GF-D8 (cell line): ENCODE measurements at places on chromosomes 4 and X.

- DNase-seq: no peak
These were observed 617 bp upstream of the PDHA1 start for GRCh38 chrX:19343085-19343534.

DNA sequence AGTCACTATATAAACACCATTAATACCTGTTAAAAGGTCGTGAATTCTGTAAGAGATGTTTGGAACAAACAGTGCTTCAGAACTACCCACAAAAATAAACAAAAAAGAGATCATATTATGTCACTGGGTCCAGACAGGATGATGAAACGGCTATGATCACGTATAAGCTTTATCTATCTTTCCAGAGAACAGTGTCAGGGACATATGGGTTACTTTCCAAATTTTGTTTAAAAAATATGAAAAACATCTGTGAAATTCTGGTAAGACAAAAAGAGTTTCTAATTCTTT, 90.0 kb downstream of the SORBS2 start:
- DNase-seq: no peak

GRCh38 chr4:156942991-156943390, 28.6 kb downstream of the PDGFC start:
- DNase-seq: no peak

DNA sequence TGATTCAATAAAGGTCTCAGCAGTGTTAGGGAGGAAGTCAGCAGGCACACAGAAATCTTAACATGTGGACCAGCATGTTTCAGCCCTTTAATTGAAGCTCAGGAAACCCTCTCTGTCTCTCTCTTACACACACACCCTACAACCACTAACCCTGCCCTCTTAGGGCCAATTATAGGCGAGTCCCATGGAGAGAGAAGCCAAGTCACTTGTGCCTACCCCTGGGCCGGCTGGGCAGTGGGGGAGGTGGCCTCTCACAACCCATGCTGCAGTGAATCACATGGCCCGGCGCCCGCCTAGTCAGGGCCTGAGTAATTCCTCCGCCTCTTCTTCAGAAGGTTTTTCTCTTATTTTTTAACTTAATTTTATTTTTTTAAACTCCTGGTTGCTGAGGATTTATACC, 3.7 kb downstream of the FGD1 start:
- DNase-seq: no peak

- no peak for DNase-seq
These were observed 554.3 kb upstream of the TENM3 start for GRCh38 chr4:181688872-181689271.

DNA sequence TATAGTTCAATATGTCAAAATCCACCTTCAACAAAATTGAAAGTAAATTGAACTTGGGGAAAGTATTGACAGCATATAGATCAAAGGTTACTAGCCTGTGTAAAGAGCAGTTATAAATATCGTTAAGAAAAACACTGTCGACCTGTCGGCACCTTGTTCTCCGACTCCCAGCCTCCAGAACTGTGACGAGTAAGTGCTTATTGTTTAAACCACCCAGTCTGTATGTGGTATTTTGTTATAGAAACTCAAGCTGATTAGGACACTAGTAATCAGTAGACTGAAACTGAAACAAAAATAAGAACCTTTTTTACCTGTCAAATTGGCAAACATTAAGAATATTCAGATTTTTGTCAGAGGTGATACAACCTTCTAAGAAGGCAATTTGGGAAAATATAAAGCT, 17.0 kb downstream of the HTT start:
- DNase-seq: no peak

DNA sequence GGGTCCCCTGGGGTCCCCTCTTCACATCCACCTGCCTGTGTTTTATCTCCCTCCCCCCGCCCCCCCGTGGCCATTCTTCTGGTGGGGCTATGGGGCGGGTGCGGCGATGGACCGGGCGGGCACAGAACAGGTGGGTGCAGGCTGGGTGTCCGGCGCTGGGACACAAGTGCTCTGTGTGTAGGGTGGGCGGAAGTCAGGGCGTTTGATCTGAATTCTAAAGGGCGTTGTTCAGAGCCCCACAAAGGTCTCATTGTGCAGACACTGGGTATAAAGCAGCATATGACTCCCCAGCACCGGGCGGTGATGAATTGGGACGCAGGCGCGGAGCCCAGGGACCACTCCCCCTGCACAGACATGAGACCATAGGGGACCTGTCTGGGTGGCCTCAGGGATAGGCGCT, at the start of gene GJB1:
Gene GJB1 (plus strand): TSS at position 296 of the 400 bp plus-strand sequence. CDS start 484 bp downstream, outside the sequence.
- DNase-seq: no peak

- DNase-seq: no peak
These were observed 1613.1 kb upstream of the TENM3 start for GRCh38 chr4:180630012-180630665.

DNA sequence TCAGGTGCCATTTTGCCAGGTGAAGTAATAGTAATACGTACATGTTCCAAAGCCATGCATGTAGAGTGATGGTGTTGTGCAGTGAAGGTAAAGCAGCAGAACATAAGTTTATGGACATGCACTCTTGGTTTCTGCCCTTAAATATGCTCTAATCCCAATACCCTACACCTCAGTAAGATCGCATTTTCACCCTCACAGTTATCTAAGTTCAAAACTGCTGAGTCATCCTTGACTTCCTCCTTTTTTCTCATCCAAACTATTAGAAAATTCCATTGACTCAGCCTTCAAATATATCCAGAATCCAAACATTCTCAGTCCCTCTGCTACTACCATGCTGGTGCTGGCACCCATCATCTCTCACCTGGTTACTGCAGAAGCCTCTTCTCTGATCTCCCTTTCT, 652.9 kb upstream of the IGFBP7 start:
- DNase-seq: no peak

- no peak for DNase-seq
These were observed 9.0 kb upstream of the SLC25A6 start for GRCh38 chrX:1400742-1401471.

DNA sequence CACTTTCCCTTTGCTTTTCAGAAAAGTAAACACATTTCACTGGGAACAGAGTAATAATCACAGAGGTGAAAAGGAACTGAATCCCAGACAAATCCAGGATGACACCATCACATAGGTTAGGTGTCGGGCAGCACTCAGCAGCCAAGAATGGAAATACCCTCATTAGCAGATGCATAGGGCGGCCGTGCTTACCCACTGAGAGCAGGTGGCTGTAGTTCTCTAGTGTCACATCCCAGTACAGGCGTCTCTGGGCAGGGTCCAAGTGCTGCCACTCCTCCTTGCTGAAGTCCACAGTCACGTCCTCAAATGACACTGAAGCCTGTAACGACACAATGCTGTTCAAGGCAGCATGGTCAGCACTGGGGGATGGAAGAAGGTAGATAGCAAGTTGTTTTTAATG, 26.9 kb downstream of the ZNF41 start:
- no peak for DNase-seq

GRCh38 chr4:118180776-118181175, 146.5 kb downstream of the NDST3 start:
- DNase-seq: no peak

DNA sequence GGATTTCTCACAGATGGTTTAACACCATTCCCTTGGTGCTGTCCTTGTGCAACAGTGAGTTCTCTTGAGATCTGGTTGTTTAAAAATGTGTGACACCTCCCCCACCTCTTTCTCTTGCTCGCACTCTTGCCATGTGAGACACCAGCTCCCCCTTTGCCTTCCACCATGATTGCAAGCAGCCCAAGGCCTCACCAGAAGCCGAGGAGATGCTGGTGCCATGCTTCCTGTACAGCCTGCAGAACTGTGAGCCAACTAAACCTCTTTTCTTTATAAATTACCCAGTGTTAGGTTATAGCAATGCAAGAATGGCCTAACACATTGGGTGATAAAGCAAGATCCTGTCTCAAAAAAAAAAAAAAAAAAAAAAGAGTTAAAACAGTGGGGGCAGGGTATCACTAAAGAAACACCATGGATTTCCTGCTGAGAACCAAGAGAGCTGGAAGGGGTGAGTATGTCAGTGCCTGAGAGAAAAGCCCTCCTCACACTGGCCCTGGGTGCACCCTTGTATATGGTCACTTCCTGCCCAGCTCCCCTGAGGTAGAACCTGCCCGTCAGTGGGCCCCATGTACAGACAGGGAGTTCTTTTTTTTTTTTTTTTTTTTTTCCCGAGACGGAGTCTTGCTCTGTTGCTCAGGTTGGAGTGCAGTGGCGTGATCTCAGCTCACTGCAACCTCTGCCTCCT, 46.4 kb downstream of the APOO start:
- DNase-seq: no peak

- DNase-seq: no peak
These were observed 89.3 kb upstream of the KLF3 start for GRCh38 chr4:38574559-38575333.

- no peak for DNase-seq
These were observed 100.7 kb upstream of the PGRMC2 start for GRCh38 chr4:128388352-128388630.

DNA sequence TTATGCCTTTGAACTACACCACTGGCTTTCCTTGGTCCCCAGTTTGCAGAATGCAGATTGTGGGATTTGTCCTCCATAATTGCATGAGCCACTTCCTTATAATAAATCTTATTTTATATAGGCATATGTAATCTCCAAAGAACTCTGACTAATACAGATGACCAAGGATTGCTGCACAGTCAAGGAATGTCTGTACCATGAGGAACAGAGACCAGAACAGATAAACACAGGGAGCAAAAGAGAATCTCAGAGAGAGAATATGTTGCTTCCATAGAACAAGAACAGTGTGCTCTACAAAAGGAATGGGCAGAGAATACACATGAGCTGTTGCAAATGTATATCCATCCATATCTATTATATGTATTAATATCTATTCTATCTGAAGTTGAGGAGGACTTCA, 111.1 kb downstream of the ADRA2C start:
- DNase-seq: no peak

- no peak for DNase-seq
These were observed 66.6 kb downstream of the METTL14 start for GRCh38 chr4:118751629-118752323.

GRCh38 chr4:125666635-125667034, 351.9 kb downstream of the FAT4 start:
- no peak for DNase-seq

- no peak for DNase-seq
These were observed 677 bp downstream of the ACTRT1 start for GRCh38 chrX:128051526-128051925.

- no peak for DNase-seq
These were observed 650.8 kb downstream of the PCDH7 start for GRCh38 chr4:31370866-31371465.

- DNase-seq: no peak
These were observed 7.7 kb downstream of the PRSS48 start for GRCh38 chr4:151284534-151285245.

GRCh38 chrX:127085939-127086338, 266.4 kb downstream of the PRR32 start:
- no peak for DNase-seq

DNA sequence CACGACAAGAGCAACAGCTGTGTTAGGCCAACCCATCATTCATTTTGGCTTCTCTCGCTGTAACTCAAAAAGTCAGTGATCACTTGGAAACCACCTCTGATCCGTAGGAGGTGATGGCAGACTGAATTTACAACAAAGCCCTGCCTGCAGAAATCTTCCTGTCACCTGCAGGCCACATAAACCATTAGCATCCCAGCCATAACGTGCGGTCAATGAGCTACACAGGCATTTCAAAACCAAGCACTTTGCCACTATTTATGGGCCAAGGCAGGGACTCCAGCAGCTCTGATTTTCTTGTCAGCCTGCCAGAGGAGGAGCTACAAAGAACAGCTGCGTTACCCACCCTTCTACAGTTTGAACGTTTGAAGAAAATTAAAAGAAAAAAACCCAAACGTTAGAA, 228.1 kb upstream of the PPARGC1A start:
- DNase-seq: no peak

DNA sequence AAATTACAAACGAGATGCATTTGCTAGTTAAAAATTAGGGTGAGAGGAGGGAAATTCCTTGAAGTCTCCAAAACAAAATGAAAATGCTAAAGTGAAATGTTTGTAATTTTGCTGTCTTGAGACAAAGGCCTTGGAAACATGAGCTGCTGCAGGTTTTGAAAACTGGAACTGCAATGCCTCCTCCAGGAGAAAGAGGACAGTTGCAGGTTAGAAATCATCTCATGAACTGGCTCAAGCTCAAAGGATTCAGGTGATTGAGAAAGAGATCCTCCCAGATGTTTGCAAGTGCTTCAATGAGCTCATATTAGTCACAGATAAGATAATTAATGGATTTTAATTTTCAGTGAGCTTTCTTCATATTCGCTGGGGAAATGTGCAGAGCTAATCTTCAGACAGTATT, 32.4 kb downstream of the SMPX start:
- DNase-seq: no peak

- no peak for DNase-seq
These were observed at the start of gene PTCHD1 for GRCh38 chrX:23334848-23335599. PTCHD1 (plus strand) TSS chrX:23334849; CDS start chrX:23334876, 27 bp downstream.

GRCh38 chr4:82125787-82126297, 247.9 kb downstream of the HNRNPD start:
- DNase-seq: no peak

GRCh38 chrX:54529151-54529550, 868 bp upstream of the GNL3L start:
- DNase-seq: no peak

DNA sequence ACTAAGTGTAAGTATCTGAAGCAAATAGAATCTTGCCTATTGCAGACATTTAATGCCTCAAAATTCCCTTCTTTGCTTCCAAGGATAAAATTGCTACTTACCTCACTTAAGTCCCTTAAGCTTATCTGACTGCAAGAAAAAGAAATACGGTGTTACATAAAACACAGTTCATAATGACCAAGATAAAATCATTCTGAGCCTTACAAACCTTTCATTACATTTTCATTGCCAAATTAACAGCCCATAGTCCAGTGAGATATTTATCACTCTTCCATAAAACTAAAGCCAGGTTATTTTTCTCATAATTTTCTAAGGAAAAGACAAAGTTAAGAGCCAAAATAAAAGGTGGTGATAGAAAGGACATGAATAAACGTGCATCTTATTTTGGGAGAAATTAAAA, 74.9 kb upstream of the ZNF518B start:
- DNase-seq: no peak

DNA sequence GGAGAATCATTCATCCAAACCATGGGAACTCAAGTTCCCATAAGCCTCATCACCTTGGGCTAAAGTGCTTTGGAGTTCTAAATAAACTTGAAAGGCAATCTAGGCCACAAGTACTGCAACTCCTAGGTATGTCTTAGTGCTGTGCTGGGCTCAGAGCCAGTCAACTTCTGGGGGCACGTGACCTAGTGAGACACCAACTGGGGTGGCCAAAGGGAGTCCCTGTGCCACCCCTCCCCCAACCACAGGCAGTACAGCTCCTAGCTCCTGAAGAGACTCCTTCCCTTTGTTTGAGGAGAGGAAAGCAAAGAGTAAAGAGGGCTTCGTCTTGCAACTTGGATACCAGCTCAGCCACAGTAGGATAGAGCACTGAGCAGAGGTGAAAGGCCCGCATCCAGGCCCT, 154.2 kb upstream of the IL1RAPL2 start:
- DNase-seq: no peak

DNA sequence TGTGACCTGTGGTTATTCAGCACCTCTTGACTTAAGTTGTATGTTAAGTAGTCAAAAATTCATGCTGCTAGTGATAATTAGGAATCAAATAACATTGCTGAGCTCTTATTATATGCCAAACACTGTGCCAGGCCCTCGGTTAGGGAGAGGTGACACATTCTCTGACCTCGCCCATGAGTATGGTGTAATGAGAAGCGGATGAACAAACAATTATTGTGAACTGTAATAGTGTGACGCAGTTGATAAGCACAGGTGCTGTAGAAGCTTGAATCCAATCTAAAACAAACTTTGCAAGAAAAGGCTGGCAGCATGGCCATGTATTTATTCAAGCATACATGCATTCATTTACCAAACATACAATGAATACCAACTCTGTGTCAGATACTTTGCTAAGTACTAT, 303.5 kb upstream of the HS3ST1 start:
- DNase-seq: no peak

GRCh38 chr4:65747386-65747785, 77.1 kb upstream of the EPHA5 start:
- DNase-seq: no peak
